ENCODE measurements at places on chromosomes 12 and 14.

DNA sequence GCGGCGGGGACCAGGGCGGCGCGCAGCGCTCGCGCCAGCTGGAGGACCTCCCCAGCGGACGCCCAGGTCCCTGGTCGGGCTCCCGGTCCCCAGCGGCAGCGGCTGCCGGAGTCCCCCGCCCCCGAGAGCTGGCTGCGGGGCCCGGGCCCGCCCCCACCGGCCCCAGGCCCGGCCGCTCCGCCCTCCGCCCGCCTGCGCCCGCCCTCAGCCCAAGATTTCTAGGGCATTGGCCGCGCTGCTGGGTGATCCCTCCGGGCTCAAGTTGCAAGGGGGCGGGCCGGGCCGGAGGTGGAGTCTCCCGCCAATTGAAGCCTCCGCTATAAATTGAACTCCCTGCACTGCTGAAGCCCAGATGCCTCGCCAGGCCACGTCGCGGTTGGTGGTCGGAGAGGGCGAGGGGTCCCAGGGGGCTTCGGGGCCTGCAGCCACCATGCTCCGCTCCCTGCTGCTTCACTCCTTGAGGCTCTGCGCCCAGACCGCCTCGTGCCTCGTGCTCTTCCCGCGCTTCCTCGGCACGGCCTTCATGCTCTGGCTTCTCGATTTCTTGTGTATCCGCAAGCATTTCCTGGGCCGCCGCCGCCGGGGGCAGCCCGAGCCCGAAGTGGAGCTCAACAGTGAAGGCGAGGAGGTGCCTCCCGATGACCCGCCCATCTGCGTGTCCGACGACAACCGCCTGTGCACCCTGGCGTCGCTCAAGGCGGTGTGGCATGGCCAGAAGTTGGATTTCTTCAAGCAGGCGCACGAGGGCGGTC, at the start of gene DIO3:
DIO3 (plus strand) TSS at position 351 of the 752 bp plus-strand sequence.
- DNase-seq = peak; percentile 16

DNA sequence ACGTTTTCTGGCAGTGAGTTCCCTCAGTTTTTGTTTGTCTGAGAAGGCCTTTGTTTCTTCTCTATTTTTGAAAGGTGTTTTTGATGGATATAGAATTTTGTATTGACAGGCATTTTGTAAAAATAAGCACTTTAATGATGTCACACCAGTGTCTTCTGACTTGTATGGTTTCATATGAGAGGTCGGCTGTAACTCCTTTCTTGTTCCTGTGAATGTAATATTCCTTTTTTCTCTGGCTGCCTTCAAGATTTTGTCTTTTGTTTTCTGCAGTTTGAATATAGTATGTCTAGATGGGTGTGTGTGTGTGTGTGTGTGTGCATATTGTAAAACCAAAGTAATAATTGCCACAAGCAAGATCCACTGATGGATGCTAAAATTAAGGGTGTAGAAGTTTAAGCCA, 67.8 kb upstream of the PSMC1 start:
- DNase-seq = no peak

- no peak for DNase-seq
Observed at GRCh38 chr12:79140711-79141110, 276.1 kb downstream of the SYT1 start.

DNA sequence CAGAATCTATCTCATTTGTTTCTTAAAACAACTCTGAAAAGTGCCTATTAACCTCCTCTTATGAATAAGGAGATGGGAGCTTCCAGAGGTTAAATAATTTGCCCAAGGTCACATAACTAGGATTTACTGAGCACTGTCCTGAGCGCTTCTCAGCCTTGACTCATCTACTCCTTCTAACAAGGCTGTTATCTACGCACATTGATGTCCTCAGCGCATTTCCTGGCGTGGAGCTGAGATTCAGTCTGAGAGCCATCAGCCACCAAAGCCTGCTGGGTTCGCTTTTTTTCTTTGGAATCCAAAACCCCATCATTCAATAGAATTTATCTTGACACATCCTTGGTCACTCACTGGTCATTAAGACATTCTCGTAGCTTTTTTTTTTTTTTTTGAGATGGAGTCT, 29.3 kb downstream of the AK7 start:
- no peak for DNase-seq

- DNase-seq = no peak
Observed at GRCh38 chr14:20723488-20723887, 22.2 kb upstream of the EDDM3A start.

DNA sequence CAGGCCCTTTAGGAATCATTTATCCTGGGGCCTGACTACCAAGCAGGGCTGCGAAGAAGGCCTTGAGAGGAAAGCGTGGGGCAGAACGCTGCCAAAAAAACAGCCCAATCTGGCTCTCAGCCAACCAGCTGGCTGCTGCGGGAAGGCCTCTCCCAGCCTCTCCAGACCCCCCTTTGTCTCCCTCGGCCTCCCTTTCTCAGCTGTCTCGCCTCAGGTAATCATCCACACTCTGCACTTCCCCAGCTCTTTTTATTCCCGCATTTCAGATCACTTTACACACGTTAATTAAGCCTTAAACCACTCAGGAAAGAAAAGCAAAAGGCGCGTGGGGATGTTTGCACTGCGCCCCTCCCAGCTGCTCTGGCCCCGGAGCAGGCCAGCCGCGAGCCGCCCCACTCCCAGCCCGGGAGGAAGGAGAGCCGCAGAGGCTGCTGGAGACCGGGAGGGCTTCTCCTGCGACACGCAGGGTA, 208.2 kb upstream of the FOXN3 start:
- DNase-seq = no peak

- DNase-seq = no peak
Observed at GRCh38 chr12:43307126-43307525, 244.9 kb downstream of the ADAMTS20 start.

GRCh38 chr14:36021030-36021422, 155.5 kb downstream of the PTCSC3 start:
- no peak for DNase-seq

Measured in fibroblast of skin of scalp (primary cell).